Activated CD4-positive, alpha-beta memory T cell treated with anti-CD3 and anti-CD28 coated beads for 36 hours (primary cell): ENCODE measurements at places on chromosomes 12 and 14. TPM values are rescaled to one million over a fixed set of nuclear protein-coding genes. Genes with fewer than 3 reads are reported as not detected.

CDC42BPB gene
- total RNA-seq = 6.4 TPM

CD27 gene
- total RNA-seq = 39.3 TPM

IL22 gene
- 6.4 TPM for total RNA-seq

HOXC13 gene
- total RNA-seq = not detected

KRT73 gene
- total RNA-seq = not detected

NABP2 gene
- 62.2 TPM for total RNA-seq

COCH gene
- total RNA-seq = 0.75 TPM

SIX6 gene
- not detected for total RNA-seq

GRCh38 chr14:103679351-103679750 lies 35.9 kb downstream of the XRCC3 start:
- DNase-seq = peak; percentile 54

- peak; percentile 35 for DNase-seq
These were observed 51.1 kb downstream of the GTF2A1 start for GRCh38 chr14:81169711-81170103.

DNA sequence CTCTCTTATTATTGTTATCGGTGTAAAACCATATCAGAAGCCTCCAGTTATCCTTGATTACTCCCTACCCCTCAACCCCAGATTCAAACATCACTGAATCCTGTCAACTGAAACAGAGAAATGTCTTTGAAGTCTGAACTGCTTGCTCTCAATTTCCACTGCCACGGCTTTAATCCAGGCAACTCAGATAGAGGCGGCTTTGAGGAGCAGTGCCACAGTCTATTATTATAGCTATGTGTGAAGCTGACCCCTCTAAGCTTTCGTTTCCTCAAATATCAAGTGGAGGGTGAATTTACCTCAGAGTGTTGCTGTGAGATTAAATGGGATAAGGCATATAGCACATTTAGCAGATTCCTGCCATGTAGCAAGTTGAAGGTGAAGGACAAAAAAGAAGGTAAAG lies 49.0 kb upstream of the PDE3A start:
- DNase-seq = no peak

DNA sequence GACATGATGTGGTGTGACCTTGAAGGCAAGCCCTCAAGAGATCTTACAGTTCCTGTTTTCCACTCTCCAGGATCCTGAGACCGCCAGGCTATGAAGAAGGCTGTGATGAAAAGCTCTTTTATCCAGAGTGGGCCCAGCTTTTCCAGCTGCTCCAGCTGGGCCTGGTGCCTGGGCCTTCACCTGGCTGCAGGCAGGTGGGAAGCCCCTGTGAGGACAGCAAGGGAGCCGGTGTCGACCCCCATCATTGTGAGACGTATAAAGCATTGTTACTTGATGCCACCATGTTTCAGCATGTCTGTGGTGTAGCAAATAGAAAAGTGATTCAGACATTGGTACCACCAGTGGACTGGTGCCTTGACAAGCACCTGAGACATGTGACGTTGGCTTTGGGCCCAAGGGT lies 190.2 kb downstream of the KIF26A start:
- DNase-seq = no peak

DNA sequence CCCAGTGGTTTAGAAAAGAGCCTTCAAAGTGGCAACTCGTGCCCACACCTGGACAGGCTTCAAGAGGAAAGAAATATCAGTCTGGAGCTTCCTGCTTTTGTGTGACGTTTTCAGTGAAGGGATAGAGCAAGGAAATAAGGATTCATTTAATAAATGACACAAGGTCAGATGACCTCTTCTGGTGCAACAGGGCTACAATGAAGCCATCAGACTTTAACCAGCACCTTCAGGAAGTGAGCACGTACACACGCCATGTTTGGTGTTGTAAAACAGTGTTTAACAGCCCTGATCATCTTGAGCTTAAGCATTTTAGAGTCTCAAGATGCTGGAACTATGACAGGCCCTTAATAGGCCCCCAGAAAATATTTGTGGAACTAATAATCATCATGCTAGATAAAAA lies 59.1 kb downstream of the CCDC60 start:
- no peak for DNase-seq

DNA sequence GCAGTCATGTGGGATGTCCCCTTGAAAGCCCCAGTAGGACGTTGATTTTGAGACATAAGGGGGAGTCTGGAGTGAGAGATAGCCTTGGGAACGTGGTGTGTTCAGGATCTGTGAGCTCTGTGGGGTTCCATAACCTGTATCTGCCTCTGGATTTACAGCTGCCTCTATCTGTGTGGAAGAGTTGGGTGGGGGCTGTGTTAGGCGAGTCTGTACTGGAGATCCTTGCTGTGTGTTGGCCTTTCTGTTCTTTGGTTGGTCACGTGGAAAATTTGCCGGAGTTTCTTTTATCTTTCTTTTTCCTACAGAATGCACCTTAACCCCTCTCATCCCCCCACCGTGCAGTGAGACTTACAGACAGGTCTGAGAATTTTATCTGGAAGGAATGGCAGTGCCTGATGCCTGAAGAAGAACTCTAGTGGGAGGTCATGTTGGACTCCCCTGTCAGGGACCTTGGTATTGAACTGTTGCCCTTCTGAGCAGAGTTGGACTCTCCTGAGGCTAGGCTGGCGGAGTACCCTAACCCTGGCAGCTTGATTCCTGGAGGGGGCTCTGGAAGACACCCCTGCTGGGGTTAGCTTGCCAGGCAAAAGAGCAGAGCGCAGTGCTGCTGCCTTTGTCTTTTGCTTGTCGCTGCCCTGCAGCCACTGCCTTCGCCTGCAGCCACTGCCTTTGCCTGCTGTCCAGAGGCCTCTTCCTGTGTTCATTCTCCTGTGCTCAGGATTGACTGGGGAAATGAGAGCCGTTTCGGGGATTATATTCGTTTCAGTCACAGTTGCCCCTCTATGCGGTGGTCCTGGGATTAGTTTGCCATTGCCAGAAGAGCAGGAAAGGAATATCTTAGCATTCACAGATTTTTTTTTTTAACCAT lies 34.1 kb downstream of the ZNF664 start:
- DNase-seq = no peak

DNA sequence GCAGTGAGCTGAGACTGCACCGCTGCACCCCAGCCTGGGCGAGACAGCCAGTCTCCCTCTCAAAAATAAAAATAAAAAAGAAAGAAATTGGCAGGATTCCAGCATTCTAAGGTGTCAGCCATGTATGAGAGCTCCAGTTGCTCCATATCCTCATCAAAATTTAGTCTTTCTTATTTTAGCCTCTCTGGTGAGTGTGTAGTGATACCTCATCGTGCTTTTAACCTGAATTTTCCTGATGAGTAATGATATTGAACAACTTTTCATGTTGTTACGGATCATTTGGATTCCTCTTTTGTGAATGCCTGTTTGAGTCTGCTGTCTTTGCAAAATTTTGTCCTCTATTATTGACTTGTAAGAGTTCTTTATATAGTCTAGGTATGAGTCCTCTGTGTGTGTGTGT lies 28.5 kb downstream of the CCDC60 start:
- no peak for DNase-seq

GRCh38 chr14:89473989-89474388 lies 57.0 kb upstream of the FOXN3 start:
- DNase-seq = no peak

- DNase-seq = no peak
These were observed 105.2 kb downstream of the KCNA5 start for GRCh38 chr12:5148880-5149279.

DNA sequence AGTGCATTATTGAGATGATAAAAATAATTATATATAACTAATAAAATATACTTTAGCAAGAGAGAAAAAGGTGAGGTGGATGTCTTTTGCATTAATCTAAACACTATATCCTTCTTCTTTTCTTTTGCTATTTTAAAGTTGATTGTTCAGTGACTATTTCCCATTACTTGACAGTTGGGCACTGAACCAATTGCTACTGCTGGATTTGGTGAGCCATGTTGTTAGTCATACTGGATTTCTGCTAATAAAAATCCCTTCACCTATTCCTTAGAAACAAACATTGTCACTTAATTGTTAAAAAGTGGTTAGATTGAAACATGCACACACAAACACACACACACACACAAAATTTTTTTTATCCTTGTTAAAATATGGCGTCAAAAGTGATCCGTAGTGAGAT lies 251.6 kb upstream of the ALG10 start:
- no peak for DNase-seq

DNA sequence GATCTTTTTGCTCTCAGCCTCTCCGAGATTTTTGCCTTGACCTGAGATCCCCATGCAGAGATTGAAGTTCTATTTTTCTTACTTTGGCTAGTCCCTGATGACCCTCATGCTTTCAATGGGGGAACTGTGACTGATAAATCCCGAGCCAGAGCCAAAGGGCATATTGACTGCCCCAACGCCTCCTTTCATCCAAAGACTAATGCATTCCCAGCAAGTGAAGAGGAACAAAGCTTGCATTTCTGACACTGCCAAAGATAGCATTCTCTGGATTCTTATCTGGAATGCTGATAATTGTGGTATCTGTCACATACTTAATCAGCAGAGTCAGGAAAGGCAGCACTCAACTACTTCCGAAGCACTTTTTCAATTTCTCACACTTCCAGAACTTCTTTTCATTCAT lies 152.3 kb upstream of the EGLN3 start:
- DNase-seq = no peak

GRCh38 chr12:47954467-47955045 lies 8.8 kb upstream of the TMEM106C start:
- DNase-seq = no peak

- DNase-seq = peak; percentile 56
These were observed 27.3 kb downstream of the CCDC88C start for GRCh38 chr14:91390165-91390778.

DNA sequence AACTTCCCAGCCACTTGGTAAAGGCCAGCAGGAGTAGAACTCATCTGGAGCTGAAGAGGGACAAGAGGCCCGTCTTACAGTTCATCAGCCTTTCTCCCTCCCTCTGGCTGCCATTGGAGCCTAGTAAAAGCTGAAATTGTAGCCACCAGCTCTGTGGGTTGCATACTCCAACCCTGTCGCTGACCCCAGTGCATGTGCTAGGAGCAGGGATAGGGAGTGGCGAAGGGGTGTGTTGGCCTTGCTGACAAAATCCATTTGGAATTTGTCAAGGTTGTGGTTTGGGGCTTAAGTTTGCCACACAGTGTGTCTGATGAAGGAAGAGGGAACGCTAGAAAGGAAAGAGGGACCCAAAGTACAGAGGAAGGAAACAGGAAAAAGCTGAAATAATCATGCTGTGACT lies 4.0 kb upstream of the ARF3 start:
- DNase-seq = no peak

DNA sequence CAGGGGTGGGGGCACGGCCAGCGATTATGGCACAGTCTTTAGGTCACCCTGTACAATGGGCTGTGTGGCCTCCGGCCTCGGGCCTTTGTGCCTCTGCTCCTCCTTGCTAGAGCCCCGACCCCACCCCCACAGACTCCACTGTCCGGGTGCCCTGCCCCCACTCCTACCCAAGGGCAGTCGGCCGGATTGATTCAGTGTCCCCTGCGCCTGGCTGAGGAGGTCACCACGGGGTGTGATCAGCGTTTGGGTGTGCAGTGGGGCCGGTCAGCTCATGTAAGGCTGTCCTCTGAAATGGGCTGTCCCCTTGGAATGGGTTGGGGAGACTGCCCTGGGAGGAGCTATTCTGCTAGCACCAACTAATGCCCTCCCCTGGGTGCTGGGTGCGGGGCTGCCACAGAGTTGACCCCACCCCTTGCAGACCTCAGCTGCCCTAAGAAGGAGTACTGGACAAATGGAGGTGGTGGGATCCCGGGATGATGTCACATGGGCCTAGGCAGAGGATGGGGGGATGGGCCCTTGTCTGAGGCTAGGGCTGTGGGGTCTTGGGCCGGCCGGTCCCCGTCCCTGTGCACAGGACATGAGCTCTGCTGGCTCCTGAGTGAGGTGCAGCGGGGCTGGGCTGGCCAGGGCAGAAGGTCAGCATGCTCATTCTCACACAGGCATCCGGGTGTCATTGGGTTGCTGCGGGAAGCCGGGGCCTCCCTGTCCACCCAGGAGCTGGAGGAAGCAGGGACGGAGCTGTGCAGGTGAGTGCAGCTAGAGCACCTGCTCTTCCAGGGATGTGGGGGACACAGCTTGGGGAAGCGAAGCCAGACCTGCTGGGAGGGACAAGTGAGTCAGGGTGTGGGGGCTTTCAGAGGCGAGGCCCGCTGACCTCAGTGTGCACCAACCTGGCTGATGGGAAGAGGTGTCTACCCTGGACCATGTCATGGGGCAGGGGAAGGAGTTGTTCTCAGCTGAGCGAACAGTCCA lies 23.4 kb downstream of the ASPG start:
- DNase-seq = no peak

GRCh38 chr12:9404469-9405260 lies 196.5 kb upstream of the PZP start:
- DNase-seq = no peak

- DNase-seq = no peak
These were observed 84.1 kb downstream of the ITPR2 start for GRCh38 chr12:26748741-26749431.

GRCh38 chr14:71117839-71118743 lies 210.8 kb downstream of the PCNX1 start:
- peak; percentile 23 for DNase-seq

- no peak for DNase-seq
These were observed 48.7 kb downstream of the RASSF3 start for GRCh38 chr12:64658892-64659481.

GRCh38 chr14:57512220-57512619 lies 18.6 kb upstream of the CCDC198 start:
- DNase-seq = no peak

GRCh38 chr12:66629138-66629870 lies 49.6 kb downstream of the GRIP1 start:
- DNase-seq = no peak

DNA sequence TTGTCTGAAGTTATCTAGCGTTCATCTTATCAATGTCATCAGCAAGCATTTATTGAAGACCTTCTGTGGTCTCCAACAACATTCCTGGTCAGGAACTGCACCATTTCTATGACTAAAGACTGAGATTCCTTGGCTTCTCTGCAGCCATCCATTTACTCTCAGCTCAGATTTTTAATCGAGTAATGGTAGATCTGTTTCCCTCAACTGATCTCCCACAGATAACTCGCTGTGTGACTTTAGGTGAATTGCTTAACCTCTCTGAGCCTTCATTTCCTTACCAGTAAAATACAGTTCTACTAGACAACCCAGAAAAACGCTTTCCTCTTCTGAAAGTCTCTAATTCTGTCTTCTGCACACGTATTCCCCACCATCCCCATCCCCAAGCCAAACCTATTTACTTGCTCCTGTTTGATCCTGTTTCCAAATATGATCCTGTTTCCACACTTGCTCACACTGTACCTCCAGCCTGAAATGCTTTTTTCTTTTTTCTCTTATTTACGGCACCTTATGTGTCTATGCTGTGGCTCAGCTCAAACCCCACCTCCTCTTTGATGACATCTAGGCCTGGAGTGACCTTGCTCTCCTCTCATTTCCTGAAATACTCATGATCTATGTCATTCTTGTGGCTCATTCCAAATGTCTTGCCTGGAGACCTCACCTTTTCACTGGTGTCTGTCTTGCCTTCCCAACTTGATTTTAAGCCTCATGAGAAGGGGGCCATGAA lies 21.8 kb downstream of the PLXNC1 start:
- DNase-seq = no peak

- no peak for DNase-seq
These were observed 21.1 kb downstream of the BEGAIN start for GRCh38 chr14:100566119-100566518.

- DNase-seq = no peak
These were observed 92.8 kb downstream of the SLC15A5 start for GRCh38 chr12:16184681-16185080.
